NCI-H526 (cell line): ENCODE measurements at places on chromosomes 2 and 18.

DNA sequence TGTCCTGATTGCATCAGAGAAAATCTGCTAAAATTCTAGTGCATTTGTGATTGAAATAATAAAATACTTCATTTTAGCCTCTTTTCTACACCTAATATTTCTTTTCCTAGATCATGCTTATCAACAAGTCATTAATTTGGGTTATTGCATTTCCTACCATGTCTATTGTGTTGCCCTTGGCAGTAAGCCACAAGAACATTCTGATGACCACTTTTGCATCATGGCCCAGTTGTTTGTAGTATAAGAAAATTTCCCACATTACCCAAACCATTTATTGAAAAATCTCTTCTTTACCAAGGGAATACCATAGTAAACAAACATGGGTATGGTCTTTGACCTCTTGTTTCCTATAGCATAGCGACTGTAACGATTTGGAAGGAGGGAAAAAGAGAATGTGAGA lies 76.3 kb downstream of the R3HDM1 start:
- DNase-seq, result no peak

GRCh38 chr18:63161032-63161760 lies 158.4 kb downstream of the BCL2 start:
- no peak for DNase-seq

- DNase-seq, result no peak
Measured at GRCh38 chr2:47486841-47487497, 84.0 kb downstream of the MSH2 start.

- no peak for DNase-seq
Measured at GRCh38 chr2:138170485-138170884, 206.2 kb downstream of the HNMT start.

GRCh38 chr18:58870621-58871020 lies 5.9 kb downstream of the ZNF532 start:
- no peak for DNase-seq

DNA sequence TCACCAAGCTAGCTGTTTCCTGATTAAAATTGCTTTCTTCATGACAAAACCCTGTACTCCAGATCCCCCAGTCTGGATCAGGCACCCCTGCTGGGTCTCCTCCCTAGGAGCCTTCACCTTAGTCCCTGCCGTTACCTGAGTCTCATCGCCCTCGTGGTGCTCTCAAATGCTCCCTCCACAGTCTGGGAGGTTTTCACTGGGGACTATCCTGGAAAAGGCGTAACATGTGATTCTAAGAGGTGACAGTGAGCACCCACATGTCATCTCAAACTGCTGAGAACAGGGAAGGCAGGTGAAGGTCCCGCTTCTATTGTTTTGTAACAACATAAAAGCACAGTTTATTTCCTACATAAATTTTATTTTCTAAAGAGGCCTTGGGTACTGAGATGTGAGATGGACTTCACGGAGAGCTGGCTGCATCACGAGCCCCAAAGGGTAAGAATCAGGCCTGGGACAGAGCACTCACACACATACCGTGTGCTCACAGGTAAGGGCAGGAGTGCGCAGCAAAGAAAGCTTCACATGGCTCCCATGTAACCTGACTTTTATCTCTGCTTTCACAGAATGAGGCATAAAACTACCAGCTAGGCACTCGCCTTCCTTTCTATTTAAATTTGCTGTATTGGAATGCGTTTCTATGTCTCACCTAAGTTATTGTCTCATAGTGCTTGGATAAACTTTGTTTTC lies 531.5 kb downstream of the RNF144A start:
- DNase-seq, result no peak

- DNase-seq, result no peak
Measured at GRCh38 chr2:240329116-240329665, 106.3 kb upstream of the GPC1 start.

GRCh38 chr2:119486886-119487285 lies 37.4 kb downstream of the SCTR start:
- DNase-seq, result no peak

DNA sequence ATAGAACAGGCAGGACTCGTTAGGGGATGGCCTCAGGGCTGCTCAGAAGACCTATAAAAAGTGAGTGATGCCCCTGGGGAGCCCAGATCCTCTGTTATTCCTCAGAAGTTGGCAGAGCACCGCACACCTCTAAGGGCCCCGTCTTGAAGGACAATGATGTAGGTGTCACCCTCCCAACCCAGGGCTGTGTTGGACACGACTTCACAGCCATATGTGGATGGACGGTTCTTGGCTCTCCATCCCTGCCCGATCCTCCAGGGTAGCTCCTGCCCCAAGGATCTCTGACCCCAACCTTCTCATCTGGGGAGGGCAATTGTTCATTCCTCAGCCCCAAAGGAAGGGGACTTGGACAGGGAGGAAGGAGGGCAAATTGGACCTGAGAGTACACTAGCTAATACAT lies 246.1 kb downstream of the DYSF start:
- no peak for DNase-seq

DNA sequence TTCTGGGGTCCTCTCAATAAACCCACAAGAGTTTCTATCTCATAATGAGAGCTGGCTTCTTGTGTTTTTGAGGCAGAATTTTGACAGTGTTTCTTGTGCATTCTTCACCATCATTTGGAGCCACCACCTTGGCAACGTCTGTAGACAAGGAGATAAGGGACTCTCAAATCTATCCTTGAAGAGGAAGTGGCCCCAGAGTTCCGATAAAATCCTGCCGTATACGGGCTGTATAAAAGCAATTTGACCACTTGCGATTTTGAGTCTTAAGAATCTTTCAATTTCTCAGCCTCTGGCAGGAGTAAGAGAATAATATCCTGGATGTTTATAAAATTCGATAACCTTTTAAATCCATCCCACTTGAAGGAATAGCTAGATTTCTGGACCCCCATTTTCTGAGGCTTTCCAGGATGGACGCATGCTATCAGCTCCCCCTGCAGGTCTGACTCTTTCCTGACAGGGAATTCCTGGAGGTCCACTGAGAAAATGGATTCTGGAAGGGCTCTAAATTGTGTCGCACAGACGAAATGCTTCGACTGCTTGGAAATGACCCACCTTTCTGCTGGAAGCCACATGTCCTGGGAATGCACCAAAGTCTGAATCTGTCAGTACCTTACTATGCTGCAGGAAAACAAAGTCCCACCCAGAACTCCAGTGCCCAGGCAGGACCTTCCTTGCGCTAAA lies 54.1 kb downstream of the E2F6 start:
- DNase-seq, result peak; percentile 65

GRCh38 chr2:72138921-72139381 lies 8.7 kb downstream of the CYP26B1 start:
- DNase-seq, result no peak

DNA sequence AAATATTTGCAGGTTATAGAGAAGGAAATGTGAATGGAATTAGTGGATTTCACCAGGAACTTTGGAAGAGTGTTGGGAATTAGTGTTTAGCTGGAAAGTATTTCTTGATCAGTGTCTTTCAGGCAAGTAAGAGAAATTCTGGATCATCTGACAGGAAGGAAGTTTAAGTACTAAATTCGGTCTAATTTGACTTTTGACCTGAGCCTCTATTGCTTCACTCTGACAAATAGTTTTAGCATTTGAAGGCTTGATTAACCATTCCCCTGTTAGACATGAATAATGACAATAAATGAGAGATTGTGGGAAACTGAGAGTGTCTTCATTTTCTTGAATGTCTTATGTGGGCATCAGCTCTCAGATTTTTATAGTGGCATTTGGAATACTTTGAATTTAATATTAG lies 16.0 kb downstream of the CCNT2 start:
- DNase-seq, result no peak

DNA sequence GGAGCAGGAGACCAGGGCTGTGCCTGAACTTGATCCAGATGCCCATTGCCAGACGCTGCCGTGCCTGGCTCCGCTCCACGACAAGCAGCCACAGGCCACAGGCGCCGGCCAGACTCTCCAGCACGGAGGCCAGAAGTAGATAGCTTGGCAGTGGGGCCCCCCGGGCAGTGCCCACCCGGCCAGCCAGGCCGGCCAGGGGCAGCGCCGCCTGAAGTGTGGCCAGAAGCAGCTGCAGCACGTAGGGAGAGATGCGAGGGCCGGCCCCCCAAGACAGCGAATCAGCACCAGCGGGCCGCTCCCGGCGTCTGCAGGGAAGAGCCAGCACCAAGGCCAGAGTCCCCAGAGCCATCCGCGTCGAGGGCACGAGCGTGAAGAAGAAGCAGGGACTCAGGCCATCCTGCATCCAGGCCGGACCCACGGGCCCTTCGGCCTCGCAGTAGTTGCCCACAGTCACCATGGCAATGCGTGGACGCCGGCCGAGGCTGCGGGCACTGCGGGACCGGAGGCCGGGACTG lies 484 bp downstream of the ABCB6 start:
- peak; percentile 78 for DNase-seq

- peak; percentile 57 for DNase-seq
Measured at GRCh38 chr18:57621246-57621604, 411 bp downstream of the NARS1 start.

DNA sequence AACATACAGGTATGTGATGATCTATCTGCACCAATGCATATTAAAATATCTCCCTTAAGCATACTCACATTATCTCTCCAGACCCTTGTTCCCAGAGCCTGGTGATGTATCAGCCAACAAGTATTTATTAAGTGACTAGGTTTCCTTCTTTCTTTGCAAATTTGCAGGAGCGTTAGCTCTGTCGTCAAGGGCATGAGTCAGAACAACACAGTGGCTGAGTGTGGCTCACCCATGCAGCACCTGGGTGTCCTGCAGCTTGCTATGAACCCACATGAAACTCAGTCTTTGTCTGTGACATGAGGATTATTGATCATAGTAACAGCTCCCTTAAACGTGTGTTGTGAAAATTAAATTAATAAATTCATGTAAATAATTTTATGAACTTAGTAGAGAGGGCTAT lies 96.6 kb downstream of the PIEZO2 start:
- DNase-seq, result no peak

DNA sequence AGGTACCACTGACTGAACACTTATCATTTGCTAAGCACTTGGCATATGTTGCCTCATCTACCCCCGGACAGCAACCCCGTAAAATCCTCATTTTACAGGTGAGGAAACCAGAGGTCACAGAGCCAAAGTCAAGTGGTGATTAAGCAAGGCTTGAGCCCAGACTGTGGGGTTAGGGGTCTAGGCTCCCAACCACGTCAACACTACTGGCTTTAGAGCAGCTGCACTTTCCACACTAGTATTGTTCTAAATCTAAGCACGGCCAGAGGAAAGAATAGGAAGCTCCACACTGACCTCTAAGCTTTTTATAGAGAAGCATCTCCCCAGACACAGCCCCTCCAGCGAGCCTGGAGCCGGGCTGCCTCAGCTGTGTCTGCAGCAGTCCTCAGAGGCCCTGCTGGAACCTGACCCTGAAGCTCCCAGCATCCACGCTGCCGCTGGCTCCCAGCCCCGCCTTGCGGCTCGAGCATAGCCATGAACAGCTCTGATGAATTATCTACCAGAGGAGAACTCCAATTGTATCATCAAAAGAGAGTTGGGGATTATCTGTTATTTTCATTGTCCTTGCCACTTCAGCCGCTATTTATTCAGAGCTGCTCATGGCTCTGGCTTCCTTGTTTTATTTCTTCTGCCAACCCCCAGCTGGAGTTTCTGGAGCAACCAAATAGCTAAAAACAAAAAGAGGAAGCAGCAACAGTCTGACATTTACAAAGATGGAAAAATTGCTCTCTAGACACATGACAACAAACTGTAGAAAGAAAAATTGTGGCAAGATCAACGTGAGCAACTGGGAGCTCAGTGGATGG lies 62.2 kb upstream of the RTN4 start:
- DNase-seq, result peak; percentile 78

- no peak for DNase-seq
Measured at GRCh38 chr2:39215545-39215944, 28.2 kb downstream of the CDKL4 start.
